ENCODE measurements at places on chromosomes 6 and 20.

DNA sequence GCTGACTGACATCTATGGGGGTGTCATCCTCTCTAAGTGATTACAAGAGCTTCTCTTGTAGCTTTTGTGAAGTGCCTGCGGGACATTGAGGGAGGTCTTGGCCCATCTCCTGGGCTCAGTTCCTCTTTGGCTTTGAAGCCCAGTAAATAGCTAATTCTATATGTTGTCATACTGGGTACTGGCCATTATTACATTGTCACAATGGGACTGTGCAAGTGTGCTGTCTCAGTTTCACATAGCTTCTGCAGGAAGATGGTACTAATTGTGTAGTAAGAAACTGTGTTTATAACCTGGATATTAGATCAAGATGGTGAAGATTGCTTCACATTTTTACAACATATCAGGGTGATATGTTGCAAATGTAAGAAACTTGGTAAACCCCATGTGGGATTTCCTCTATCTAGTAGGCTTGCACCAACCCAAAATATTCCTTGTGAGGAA lies 19.9 kb downstream of the SPINT3 start:
- DNase-seq, result no peak

- DNase-seq, result no peak
These were observed 177.7 kb downstream of the KLHL32 start for GRCh38 chr6:97102145-97102790.

DNA sequence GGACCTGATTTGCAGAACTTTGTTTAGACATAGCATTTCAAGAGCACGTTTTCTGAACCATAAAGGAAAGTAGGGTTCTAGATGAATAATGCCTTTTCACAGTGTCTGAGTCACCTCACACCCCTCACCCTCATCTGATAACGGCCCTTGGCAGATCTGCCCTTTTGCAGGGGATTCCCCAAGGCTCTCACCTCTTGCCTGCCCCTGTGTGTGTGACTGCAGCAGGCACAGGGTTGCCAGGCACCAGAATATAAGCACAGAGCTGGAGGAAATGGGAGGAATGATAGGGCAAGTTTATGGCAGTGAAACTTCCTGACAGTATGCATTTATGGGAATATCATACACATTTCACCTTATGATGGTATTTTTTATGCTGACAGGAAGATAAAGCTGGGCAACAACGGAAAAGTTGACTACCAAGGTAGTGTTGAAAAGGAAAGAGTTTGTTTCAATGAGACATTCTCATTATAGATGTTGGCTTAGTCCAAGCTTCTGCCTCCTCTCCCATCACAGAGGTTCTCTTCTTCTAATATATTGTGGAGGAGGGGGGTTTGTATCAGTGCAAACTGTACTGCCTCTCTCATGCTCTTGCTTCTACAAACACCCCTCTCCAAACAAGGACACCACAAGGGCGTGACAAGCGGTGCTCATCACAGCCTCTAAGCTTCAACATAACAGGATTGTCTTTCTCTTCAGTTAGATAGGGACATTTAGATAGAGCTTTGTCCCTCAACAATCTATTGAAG lies 101.5 kb upstream of the BACH2 start:
- no peak for DNase-seq

GRCh38 chr20:38671186-38671585 lies 53.1 kb upstream of the SLC32A1 start:
- DNase-seq, result peak; percentile 68

GRCh38 chr20:5402903-5403531 lies 86.3 kb upstream of the PROKR2 start:
- DNase-seq, result no peak

GRCh38 chr6:156114541-156114940 lies 658.9 kb upstream of the NOX3 start:
- no peak for DNase-seq

- no peak for DNase-seq
These were observed 1.6 kb downstream of the SRPK1 start for GRCh38 chr6:35919085-35919826.

DNA sequence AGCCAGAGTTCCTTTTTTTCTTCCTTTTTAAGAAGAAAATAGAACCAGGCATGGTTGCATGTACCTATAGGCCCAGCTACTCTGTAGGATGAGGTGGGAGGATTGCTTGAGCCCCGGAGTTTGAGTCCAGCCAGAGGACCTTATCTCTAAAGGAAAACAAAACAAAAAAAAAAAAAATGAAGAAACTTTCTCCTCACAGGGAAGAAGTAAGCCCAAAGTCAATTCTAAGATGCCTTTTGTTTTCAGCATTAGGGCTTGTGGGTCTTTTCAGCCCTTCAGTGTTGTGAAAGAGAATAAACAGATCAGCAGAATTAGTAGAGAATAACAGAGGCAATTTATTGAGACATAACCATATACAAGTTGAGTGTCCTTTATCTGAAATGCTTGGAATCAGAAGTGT lies 26.8 kb downstream of the ZNF451 start:
- no peak for DNase-seq

DNA sequence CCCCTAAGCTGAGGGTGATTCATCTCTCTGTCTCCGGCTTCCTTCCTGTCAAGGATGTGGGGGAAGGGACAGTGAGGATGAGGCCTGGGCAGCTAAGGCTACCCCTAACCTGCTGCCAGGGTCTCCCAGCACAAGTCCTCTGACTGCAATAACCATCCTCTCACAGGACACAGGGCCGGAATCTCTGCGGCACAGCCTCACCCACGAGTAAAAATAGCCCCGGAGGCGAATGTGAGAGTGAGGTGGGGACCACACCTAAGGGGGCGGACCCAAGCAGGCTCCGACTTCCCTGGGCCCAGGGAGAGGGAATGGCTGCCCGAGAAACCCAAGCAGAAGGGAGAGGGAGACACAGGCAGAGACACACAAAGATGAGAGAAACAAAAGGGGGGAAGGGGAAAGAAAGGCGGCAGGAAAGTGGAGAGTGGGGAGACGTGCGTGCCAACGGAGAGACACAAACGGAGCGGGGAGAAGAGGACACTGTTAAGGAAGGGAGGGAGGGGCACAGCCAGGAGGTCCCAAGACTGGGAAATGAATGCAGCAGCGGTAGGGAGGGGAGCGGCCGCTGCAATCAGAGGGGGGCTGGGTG lies 1.4 kb downstream of the CLIC1 start:
- DNase-seq, result no peak

DNA sequence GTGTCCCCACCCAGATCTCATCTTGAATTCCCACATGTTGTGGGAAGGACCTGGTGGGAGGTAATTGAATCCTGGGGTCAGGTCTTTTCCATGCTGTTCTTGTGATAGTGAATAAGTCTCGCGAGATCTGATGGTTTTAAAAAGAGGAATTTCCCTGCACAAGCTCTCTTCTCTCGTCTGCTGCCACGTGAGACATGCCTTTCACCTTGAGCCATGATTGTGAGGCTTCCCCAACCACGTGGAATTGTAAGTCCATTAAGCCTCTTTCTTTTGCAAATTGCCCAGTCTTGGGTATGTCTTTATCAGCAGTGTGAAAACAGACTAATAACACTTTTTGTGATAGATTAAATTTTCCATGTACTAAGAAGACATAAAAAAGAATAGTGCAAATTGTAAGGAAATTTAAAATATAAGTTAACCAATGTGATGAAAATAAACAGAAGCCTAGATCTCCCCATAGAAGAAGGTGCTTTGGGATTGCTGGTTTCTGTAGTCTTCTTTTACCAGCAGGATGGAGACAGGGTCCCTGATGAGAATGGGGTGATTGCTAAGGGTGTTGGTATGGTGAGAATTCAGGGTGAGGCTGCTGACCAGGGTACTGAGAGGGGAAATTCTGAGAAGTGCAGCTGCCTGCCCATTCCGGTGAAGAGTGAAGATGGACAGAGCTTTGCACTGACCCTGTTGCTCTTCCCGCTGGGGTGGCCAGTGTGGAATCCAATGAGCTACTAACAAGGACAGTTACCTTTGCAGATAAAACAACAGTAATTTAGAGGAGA lies 50.7 kb downstream of the BMP2 start:
- no peak for DNase-seq

GRCh38 chr6:169220068-169220964 lies 33.3 kb downstream of the THBS2 start:
- no peak for DNase-seq

- no peak for DNase-seq
These were observed 28.2 kb downstream of the PDRG1 start for GRCh38 chr20:31923388-31924331.

DNA sequence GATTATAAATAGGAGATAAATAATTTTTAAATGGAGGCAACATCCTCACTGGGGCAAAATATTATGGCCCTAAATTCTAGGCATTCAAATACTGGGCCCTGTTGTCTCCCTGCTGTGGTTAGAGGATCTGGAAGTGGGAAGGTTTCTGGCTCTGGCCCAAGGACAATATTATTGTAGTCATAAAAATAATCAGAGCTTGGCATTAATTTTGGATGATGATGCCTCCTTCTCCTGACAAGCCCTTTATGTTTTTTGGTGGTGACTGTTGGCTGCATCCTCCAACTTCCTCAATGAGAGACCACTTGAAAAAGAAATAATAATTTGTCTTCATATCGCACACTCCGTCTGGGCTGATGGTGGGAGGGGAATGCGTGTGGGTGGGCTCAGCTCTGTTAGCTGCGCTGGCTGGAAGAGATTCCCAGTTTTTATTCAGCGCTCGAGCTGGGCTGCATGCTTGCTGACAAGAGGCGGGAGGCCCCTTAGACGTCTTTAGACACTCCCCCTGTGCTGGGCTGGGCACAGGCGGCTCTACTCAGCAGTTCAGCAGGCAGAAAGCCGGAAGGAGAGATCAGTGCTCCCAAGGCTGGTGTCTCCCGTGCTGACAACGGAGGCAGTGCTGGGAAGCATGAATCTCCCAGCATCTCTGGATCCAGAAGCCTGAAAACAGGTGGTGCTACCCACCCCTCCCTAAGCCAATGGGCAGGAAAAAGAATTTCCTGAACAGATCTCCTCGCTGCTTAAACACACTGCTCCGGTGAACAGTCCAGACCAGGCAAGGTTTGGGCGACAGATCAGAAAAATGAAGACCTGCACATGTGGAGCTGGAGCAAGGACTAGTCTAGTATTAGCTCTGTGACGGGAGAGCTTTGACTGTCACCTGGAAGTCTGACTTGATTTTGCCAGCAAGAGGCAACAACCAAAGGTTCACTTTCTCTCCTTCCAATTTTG lies 97.7 kb downstream of the SYCP2 start:
- peak; percentile 93 for DNase-seq
